ENCODE measurements at places on chromosomes 4 and X.

GRCh38 chrX:13341491-13342101 lies 21.7 kb upstream of the ATXN3L start:
- no peak for DNase-seq

DNA sequence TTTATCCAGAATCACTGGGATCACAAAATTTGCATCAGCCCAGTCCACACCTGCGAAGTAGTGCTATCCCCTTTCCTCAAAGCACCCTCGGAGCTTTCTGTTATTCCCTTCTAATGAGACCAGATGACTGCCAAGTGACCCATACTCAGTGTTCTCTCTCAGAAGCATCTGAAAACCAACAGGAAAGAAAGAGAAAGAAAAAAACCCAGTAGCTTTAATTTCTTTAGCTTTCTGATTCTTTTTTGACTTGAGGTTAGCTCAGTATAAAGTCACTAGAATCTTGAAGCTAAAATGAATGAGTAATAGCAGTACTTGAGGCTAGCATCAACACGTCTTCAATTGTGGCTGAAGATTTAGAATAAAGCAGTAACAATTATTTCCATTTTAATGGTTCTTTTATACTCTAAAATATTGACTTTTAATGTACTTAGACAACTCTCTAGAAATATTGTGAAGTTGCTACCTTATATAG lies 124.4 kb downstream of the ANK2 start:
- DNase-seq: no peak

DNA sequence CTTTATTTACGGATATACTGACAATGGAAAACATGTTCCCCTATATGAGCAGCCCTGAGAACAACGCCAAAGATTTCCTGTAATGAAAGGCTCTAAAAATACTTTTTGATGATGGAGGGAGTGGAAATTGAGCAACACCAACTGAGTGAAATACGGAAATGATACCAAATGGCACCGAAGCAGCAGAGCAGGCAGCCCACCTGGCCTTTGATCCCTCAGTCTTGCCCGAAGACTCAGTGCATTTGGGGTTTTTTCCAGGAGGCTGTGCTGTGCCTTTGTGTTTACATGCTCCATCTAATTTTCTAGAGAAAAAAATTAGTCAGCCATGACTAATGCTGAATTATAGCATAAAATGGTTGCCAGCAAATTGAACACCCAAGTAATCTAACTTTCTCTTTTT lies 169.9 kb upstream of the RBPJ start:
- DNase-seq: no peak

- no peak for DNase-seq
Measured at GRCh38 chrX:33211356-33212260, at the start of gene DMD. DMD (minus strand) TSS chrX:33211549; CDS start chrX:33211312, 237 bp downstream.

DNA sequence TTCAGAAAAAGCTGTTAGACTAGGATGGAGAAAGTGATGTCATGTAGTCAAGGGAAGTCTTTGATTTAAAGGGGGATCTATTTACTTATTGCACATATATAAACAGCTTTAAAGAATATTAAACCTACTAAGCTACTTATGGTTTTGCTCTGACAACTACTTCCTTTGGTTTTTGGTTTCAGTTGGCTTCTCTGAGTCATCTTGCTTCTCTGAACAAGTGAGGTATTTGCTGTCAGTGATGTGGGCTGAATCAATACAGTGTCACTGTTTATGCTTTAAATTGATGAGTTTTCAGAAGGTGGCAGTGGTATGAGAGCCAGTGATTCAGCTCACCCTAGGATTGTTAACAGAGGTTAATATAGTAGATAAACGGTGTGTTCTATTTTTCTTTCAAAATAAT lies 75.1 kb downstream of the CEP44 start:
- no peak for DNase-seq

DNA sequence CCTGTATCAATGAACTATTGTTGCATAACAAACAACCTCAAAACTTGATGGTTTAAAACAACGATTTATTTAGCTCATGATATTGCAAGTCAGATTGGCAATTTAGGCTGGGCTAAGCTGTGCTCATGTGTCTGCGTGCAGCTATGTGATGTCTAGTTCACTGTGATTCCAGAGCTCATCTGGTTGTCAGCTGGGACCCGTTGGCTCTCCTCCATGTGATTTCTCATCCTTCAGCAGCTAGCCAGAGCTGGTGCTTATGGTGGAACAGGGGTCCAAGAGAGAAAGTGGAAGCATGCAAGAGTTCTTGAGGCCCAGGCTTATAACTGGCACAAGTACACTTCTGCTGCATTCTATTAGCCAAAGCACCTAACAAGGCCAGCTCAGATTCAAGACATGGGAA lies 28.8 kb upstream of the TRPC3 start:
- DNase-seq: no peak

- no peak for DNase-seq
Measured at GRCh38 chr4:24798036-24798610, 2.8 kb downstream of the SOD3 start.
